ENCODE measurements at places on chromosomes 7 and 10.

DNA sequence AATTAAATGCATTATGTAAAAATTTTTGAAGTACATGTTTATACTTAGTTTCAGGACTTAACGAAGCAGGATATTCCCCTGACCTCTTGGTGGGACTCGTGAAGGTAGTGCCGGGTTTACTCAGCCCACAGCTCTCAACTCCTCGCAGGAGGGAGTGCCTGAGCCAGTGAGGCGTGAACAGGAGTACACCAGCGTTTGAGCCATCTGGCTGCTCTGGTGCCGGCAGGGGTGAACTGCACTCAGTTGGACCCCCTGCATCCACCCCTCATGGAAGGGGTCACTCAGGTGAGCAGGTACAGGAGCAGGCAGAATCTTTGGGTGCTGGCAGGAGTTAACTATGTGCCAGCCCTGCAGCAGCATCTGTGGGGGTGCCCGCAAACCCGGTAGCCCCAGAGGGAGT, 625.1 kb upstream of the PCDH15 start:
- DNase-seq: no peak

DNA sequence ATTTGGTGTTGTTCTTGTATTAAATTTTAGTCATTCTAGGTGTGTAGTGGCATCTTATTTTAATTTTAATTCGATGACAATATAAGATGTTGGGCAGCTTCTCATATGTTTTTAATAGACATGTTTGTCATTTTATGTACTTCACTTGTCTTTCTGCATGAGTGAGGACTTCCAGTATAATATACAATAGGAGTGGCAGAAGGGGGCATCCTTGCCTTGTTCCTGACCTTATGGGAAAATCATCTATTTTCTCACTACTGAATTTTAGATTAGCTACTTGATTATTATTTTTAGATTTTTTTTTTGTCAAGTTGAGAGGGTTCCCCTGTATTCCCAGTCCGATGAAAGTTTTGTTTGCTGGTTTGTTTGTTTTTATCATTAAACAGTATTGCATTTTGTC, 495.2 kb upstream of the GRM3 start:
- DNase-seq: no peak

- DNase-seq: no peak
These were observed 11.8 kb downstream of the UBN2 start for GRCh38 chr7:139242741-139243281.

- DNase-seq: no peak
These were observed 496 bp downstream of the BRI3 start for GRCh38 chr7:98281757-98282606.

DNA sequence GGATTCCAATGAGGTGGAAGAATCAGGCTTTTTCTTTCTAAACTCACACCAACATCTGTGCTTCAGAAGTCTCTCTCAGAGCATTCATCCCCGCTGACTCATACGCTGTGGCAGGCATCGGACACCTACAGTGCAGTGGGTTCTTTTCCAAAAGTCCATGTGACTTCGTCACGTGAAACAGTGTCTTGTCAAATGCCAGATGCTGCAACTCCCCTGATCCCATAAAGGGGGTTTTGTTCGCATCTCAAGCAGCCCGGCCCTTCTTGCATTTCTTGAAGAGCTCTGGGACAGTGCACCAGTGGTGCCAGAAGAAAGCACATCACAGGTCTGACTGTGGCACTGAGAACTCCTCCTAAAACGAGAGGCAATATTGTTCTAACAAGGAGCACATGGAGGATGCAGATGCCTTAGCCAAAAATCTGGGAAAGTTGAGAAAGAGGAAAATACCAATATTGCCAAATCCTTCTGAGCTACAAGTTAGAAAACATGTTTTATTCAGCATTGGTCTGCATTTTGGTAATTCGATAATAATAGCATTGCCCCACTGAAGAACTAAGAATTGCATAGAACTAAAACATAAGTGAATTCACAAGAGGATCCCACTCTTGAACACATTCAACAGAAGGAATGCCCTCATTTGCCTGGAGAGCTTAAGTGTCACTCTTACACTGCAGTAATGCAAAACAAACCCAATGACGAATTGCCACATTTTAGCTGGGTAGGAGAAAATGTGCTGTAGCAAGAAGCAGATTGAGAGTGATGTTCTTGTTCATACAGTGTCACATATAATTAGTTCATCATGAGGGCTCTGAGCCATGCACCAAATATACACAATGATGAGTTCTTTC, 204.4 kb downstream of the CXCL12 start:
- DNase-seq: no peak

DNA sequence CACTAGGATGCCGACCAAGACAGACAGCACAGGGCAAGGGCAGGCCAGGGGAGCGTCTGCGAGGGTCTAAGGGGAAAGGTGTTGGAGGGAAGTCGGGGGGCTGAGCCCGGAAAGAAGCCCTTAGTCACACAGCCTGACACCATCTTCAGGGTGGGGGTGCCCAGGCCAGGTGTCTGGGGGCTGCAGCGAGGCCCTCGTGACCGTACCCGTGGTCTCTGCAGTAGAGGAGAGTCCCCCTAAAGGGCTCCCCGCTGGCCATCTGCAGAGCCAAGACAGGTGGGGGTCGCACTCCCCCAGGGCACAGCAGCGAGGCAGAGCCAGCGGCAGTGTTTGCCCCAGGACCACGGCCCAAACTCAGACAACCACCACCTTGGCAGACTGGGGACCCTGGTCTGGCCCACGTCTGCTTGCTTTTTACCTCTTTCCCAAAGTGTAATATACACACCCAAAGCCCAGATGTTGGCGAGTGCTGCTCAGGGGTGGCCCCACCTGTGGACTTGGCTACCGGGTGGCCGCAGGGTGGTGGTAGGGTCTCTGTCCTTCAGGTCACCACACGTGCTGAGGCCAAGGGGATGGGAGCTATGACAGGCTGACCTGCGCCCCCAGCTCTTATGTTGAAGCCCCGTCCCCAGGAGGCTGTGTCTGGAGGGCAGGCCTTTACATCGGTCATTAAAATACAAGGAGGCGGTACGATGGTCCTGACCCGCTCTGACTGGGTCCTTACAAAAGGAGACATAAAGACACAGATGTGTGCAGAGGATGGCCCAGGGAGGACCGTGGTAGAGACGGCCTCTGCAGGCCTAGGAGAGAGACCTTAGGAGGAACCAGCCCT, 107.4 kb downstream of the DNAJB6 start:
- no peak for DNase-seq

DNA sequence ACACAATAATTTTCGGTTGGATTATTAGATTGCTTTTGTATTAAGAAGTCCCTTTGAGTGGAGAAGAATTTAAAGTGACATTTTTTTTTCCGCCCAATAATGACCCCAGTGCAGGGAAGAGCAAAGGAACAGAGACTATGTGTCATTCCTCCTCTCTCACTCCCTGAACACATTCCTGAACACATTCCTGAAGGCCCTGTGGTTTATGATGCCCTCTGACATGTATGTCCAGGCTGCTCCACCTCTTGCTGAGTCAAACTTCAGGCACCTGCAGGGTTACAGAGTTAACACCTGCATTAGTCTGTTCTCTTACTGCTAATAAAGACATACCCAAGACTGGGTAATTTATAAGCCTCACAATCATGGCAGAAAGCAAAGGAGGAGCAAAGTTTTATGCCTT, 704.0 kb upstream of the LRRN3 start:
- no peak for DNase-seq

DNA sequence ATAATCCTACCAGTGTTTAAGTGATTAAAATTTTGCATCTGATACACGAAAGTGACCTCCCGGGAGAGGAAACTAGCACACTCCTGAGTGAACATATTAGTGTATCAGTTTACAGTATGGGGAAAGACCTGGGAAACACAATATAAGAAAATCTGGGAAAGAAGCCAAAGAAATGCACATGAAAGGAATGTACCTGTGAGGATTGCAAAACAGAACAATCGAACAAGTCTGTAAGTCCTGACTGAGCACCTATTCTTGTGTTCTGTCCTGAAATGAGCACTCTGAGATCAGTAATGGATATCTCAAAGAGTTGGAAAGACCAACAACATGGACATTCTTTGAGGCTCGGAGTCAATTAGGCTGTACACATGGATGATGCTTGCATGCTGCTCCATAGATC, 554.7 kb downstream of the SORCS3 start:
- DNase-seq: no peak

DNA sequence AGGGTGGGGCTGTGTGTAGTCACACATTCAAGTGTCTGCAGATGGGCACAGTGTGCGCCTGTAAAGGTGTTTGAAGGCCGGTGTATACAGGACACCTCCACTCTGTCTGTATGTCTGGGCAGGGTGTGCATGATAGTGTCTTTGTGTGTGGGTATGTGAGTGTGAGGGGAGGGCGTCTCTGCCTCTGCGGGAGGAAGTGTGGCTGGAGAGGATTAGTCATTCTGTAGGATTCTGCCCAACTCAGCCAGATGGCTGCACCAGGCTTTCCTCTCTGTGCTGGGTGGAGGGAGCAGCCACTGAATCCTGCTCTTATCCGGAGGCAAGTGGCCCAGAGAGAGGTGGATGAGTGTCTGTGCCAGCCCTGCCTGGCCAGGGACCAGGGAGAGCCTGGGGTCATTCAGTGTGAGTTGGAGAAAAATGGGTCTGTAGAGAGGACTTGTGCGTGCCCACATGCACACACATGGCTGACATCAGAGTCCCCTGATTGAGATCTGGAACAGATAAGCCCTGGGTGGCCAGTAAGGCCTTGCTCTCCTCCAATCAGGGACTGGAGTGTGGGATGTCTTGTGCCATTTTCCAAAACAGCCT, 1.7 kb downstream of the SFXN3 start:
- no peak for DNase-seq

DNA sequence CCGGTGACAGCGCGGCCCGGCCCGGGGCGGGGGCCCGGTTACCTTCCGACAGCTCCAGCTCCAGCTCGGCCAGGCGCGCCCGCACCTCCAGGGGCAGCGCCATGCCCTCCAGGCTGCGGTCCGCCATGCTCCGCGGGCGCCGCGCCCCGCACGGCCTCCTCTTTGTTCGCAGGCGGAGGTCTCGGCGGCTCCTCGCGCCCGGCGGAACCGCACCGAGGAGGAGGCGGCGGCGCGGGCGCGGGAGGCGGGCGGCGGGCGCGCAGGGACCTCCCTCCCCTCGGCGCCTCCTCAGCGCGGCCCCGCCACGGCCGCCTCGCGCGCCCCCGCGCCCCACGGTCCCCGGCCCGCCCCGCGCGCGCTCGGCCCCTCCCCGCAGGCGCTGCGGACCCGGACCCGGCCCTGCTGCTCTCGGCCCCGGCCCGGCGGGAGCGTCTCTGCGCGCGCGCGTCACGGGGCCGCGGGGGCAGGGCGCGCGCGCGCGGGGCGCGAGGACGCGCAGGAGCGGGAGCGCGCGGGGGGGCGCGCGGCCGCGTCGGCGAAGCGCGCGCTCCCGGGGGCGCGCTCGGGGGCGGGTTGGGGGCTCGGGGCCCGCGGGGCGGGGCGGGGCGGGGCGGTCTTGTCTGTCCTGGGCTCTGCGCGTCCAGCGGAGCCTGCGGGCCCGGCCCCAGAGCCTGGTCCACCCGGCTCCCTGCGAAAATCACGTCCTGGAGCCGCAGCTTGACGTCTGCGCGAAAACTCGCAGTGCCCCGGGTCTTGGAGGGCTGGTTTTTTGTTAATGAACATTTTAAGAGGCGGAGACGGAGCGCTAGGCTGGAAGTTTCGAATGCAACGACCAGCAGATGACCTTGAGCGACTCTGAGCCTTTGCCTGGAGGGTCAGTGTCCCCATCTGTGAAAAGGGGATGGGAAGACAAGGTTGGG, at the start of gene DIP2C:
TSS of gene DIP2C (minus strand) at position 217 of the 920 bp plus-strand sequence. CDS start at position 127, 90 bp downstream.
- no peak for DNase-seq

Data from cortex of kidney (tissue), 1 donor.